ENCODE measurements at places on chromosomes 3 and 15. TPM values are rescaled to one million over a fixed set of nuclear protein-coding genes. Genes with fewer than 3 reads are reported as not detected.

DNA sequence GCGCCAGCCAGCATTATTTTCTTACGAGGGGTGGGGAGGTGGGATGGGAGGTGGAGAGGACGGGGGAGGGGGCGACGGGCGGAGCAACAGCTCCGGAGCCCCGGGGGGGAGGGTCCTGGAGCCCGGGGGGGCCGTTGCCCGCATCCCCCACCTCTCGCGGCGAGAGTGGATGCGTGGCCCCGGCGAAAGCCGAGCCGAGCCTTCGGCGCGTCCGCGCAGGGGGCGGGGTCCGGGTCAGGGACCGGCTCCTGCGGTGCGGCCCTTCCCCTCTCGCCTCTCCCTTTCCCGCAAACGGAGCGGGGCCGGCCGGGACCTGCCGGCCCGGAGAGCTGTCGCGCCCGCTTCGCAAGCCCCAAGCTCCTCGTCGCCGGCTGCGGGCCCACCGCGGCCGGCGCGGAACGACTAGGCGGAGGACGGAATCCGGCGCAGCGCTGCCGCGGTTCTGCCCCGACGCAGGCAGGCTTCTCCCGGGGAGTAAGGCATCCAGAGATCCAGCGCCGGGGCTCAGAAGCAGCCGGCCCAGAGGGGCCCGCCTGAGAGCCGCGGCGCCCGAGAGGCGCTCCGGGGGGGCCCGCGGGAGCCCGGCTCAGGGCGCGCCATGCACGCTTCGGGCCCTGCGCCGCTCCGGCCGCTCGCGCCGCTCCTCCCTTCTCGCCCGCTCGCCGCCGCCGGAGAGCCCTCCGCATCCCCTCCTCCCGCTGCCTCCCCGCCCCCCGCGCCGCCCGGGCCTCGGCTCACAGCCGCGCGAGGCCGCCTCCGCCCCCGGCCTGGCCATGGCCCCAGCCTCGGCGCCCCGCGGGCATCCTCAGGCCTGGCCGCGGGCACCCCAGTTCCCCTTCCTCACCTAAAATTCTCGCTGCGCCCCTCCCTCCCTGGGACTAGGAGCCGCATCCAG lies 459 bp upstream of the ADCY5 start:
- peaks cover 6% of the 10 kb centered on the region for H3K4me1 ChIP-seq
- H3K27me3 ChIP-seq: no peaks in the 10 kb centered on the region

GRCh38 chr15:89230277-89230676 lies 8.9 kb upstream of the RLBP1 start:
- no peaks in the 10 kb centered on the region for H3K4me1 ChIP-seq
- H3K36me3 ChIP-seq: no peaks in the 10 kb centered on the region
- H3K27me3 ChIP-seq: no peaks in the 10 kb centered on the region
- DNase-seq: no peak

DNA sequence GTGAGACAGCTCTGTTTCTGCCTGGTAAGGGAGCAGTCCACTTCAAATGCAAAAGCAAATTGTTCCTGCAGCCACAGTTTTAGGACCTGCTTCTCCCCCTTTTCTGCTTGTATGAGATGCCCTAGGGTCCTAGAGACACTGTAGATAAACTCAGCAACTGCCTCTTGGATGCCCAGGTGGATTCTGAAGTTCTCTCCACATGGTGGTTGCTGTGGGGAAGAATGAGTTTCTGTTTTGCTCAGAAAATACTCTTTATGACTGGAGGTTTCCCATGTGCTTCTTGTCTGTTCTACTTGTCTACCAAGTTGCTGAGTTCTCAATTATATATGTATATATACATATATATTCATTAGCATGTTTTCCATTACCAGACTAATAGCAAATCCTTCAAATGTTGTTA lies 5.6 kb upstream of the ZNF80 start:
- H3K27me3 ChIP-seq: no peaks in the 10 kb centered on the region
- no peak for DNase-seq
- H3K27ac ChIP-seq: no peak overlapping the region
- no peaks in the 10 kb centered on the region for H3K36me3 ChIP-seq

Gene ZDHHC19
- 0.42 TPM for total RNA-seq

DNA sequence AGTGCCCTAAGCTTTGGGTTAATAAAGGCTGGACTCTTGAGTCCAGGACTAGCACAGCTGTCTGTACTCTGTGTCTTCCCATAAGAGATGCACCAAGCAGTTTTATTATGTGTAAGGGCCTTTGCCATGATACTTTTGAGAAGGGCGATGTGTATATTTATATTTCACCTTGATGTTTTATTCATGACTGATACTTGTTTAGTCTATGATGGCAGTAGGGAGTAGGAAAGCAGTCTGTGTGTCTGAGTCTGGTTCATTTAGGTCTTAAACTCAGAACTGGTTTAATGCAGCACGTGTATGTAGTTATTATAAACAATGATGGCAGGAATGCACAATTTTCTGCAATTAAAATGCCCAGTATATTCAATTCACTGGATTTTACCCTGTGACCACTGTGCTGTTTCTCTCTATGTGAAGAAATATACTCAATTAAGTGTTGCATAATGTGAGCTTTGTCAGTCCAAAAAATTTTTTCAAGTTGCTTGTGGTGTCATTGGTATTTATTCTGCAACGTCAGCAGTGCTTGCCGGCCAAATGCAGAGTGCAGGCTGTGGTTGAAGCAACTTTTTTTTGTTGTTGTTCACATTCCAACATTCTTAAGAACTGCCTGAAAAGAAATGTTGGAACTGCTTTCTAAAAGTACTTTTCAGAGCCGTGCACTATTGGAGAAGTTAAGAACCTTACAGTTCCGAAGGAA lies 423.7 kb upstream of the SEMA6D start:
- no peaks in the 10 kb centered on the region for H3K27me3 ChIP-seq
- H3K27ac ChIP-seq: no peak overlapping the region
- DNase-seq: no peak

GRCh38 chr3:45979378-45979777 lies 16.2 kb downstream of the FYCO1 start:
- no peak overlapping the region for H3K27ac ChIP-seq
- H3K36me3 ChIP-seq: peaks cover 59% of the 10 kb centered on the region
- H3K4me1 ChIP-seq: peaks cover 36% of the 10 kb centered on the region
- no peaks in the 10 kb centered on the region for H3K27me3 ChIP-seq

DNA sequence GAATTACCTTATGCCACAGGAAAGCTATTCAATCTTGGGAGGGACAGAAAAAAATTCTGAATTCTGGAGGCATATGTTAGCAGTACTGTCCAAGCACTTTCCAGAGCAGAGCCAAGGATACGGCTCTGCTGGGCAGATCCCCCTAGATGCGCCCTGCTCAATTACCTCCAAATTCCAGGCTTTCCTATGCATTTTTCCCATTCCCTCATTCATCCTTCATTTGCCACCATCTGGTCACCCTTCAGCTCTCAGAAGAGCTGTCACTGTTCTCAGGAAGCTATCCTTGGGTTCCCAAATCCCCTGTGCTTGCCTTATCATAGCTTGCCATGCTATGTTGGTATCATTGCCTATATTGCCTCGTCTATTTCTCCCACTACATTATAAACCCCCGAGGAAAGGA lies 45.2 kb downstream of the RYK start:
- no peak for DNase-seq
- H3K27me3 ChIP-seq: no peaks in the 10 kb centered on the region
- H3K27ac ChIP-seq: no peak overlapping the region
- peaks cover 7% of the 10 kb centered on the region for H3K36me3 ChIP-seq
- H3K4me1 ChIP-seq: no peaks in the 10 kb centered on the region

DNA sequence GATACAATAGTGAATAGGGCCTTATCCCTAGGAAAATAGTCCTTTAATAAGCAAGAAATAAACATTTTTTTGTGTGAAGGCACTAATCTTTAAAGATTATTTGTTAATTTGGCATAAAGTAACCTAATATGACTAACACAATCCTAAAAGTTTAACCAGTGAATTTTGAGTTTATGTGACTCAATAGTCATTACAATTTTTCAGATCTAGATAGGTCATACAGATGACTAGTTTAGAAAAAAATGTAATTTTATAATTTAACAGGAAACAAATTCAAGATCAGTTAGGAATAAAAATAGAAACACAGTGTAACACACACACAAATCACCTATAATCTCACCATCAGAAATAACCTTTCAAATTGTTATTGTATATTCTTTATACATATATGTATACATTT lies 620.7 kb upstream of the ALCAM start:
- no peak for DNase-seq
- H3K27ac ChIP-seq: no peak overlapping the region
- H3K4me3 ChIP-seq: no peak overlapping the region
- no peaks in the 10 kb centered on the region for H3K27me3 ChIP-seq
- no peaks in the 10 kb centered on the region for H3K4me1 ChIP-seq
- H3K36me3 ChIP-seq: no peaks in the 10 kb centered on the region

DNA sequence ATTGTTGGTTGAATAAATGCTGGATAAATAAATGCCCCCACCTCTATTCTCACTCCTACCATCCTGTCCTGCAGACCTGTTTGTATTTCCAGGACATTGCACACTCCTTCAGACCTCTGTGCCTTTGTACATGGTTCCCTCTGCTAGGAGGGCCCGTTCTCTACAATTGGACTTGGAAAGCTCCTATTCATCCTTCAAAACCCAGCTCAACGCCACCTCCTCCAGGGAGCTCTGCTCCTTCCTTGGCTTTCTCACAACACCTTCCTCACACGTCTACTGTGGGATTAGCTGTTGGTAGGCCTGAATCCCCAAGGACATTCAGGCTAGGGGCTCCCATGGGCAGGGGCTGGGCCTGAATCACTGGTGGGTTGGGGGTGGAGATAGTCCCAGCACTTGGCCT lies 78.7 kb upstream of the SEC13 start:
- H3K27me3 ChIP-seq: no peaks in the 10 kb centered on the region
- no peak overlapping the region for H3K27ac ChIP-seq
- H3K4me1 ChIP-seq: no peaks in the 10 kb centered on the region

Gene SH2D7
- total RNA-seq: not detected

Gene CLDN16
- total RNA-seq: not detected

Gene CA12
- total RNA-seq: 26.8 TPM

Gene FAM240A
- not detected for total RNA-seq

Gene DBR1
- total RNA-seq: 9.9 TPM

- H3K27me3 ChIP-seq: no peaks in the 10 kb centered on the region
- no peak overlapping the region for H3K4me3 ChIP-seq
- no peaks in the 10 kb centered on the region for H3K36me3 ChIP-seq
- no peak for DNase-seq
Measured at GRCh38 chr3:137259089-137259488, 301.3 kb downstream of the IL20RB start.

Gene ATP8B4
- total RNA-seq: 16.8 TPM

GRCh38 chr3:150748684-150749047 lies 14.3 kb downstream of the SIAH2 start:
- no peak overlapping the region for H3K4me3 ChIP-seq
- DNase-seq: no peak
- no peaks in the 10 kb centered on the region for H3K27me3 ChIP-seq
- H3K36me3 ChIP-seq: no peaks in the 10 kb centered on the region
- peaks cover 33% of the 10 kb centered on the region for H3K4me1 ChIP-seq

Gene TF
- 1.6 TPM for total RNA-seq

DNA sequence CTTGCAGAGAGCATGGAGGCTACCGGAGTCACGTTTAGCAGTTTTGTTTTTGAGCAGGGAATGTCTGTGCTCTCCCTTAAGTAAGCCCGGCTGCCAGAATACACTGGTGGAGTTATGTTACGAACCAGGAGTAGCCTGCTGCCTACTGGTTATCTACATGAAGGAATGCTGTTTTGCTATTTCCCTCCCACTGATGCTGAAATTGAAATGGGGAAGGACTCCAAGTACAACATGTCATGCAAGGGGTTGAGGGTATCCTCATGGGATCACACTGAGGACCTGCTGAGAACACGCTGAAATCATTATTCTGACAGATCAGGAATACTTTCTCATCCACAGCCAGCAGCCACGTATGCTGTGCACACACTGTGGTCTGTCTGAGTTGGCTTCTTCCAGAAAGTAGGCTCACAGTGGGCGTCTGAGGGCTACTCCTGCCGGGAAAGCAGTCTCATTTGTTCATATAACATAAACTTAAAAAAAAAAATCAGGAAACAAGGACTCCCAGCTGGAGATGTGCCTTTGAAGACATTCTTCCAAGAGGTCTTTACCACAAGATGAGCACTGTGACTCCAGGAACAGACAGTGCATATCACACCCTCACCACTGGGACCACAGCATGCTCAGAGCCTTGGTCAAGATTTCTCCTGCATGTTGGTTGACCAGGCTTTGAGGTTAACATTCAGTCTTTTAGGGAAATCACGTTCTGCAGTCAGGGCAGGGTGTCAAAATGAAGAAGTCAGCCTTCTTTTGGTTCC lies 300.4 kb upstream of the RASGRP1 start:
- H3K36me3 ChIP-seq: no peaks in the 10 kb centered on the region
- H3K4me1 ChIP-seq: peaks cover 13% of the 10 kb centered on the region
- no peak for DNase-seq
- no peak overlapping the region for H3K4me3 ChIP-seq

Gene TSC22D2
- total RNA-seq: 22.2 TPM

Gene CHST2
- 3.5 TPM for total RNA-seq

GRCh38 chr3:174023421-174023820 lies 625.9 kb downstream of the NLGN1 start:
- no peak overlapping the region for H3K27ac ChIP-seq
- no peak overlapping the region for H3K4me3 ChIP-seq
- H3K4me1 ChIP-seq: peaks cover 4% of the 10 kb centered on the region
- H3K27me3 ChIP-seq: no peaks in the 10 kb centered on the region
- DNase-seq: no peak
- H3K36me3 ChIP-seq: no peaks in the 10 kb centered on the region

- no peak for DNase-seq
- no peak overlapping the region for H3K4me3 ChIP-seq
- H3K27ac ChIP-seq: no peak overlapping the region
Measured at GRCh38 chr15:53068636-53069035, 278.5 kb upstream of the ONECUT1 start.

DNA sequence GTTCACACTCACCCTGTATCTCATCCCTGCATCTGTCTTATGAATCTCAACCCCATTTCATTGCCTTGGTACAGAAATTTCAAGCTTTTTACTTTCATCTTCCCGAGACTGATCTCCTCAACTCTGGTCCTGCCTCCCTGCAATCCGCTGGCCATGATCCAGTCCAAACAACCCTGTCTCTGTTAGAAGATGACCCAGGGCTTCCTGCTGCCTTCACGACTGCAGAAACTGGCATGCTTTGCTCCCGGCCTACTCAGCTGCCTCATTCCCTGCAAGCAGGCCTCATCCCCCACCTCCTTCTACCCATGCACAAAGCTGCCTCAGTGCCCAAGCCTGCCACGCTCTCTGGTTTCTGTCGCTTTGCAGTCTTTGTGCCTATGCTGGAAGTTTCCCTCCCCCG lies 12.4 kb downstream of the HES1 start:
- H3K4me1 ChIP-seq: no peaks in the 10 kb centered on the region
- no peaks in the 10 kb centered on the region for H3K27me3 ChIP-seq
- no peak overlapping the region for H3K27ac ChIP-seq
- H3K36me3 ChIP-seq: no peaks in the 10 kb centered on the region
- no peak for DNase-seq
- H3K4me3 ChIP-seq: no peak overlapping the region

Gene ISG20
- total RNA-seq: 16.2 TPM

DNA sequence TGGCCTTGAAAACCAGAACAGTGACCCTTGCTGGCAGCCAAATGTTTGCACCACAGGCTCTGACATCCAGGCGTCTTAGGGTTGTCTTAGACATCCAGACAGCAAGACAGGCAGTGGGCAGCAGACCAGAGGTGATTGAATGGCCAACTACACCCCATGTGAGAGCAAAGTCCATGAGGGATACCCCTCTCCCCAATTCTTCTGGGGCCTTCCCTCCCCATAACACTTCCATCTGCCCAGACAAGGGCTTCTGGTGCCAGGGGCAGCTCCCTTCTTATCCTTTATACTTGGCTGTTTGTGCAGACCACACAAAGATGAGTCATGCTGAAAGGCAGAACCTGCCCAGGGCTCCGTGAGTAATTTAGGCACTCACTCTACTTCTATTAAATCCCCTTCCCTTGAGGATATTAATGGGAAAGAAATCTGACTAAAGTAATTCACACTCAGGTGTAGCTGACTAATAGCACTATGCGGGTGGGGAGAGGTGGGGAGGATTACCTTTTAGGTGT lies 257.9 kb downstream of the UACA start:
- no peak overlapping the region for H3K4me3 ChIP-seq
- no peaks in the 10 kb centered on the region for H3K27me3 ChIP-seq
- H3K27ac ChIP-seq: peak overlapping the region; percentile 19
- H3K36me3 ChIP-seq: no peaks in the 10 kb centered on the region

Gene BLOC1S6
- 41.4 TPM for total RNA-seq
